Stimulated activated CD4-positive, alpha-beta T cell treated with anti-CD3 and anti-CD28 coated beads, Interleukin-2, amount 100 ng/mL, for 24 hours (primary cell): ENCODE measurements at places on chromosomes 12 and 14.

DNA sequence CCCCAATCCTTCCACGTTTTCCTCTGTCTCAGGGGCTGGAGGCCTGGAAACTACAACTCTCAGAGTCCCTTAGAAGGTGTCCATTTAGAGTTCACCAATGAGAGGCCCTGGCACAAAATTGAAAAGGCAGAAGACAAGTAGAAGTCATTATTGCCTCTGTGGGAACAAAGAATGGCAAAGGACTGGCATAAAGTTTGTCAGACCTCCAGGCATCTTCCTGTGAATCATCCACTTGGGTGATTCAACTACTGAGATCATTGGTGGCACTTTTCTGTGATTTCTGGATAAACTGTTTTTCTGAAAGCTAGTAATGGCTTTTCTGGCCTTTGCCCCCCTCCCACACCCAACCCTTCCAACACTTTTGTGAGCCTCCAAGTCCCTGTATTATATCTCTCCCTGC is 42.6 kb upstream of the C12orf42 start:
- no peak for DNase-seq

- DNase-seq, result no peak
Observed at GRCh38 chr14:72653026-72653425, 240.9 kb downstream of the DPF3 start.

DNA sequence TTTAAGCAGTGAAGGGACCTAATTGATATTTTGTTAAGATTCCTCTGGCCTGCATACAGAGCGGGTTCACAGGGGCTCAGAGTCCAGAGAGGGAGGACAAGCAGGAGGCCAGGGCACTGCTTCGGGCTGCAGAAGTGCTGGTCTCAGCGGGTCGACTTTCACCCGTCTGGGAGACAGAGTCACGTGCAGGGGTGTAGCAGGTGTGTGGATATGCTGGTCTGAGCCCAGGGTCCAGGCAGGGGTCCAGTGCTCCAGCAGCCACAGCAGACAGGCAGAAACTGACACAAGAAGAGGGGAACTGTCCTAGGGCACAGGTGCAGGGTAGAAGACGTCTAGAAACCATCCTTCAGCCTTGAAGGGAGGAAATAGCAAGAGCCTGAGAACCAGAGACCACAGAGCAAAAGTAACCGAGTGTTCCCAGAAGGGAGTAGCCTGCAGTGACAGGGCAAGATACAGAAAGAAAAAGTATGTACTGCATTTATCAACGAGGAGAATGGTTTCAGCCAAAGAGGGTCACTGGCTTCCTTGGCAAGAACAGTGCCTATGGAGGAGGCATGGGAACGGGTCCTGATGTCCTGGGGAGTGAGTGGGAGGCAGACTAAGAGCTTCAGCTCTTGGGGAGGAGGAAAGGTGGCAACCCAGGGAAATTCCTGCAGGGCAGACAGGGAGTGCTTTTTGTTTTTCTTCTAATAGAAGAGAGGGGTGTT is 28.7 kb downstream of the FBXO21 start:
- DNase-seq, result no peak

DNA sequence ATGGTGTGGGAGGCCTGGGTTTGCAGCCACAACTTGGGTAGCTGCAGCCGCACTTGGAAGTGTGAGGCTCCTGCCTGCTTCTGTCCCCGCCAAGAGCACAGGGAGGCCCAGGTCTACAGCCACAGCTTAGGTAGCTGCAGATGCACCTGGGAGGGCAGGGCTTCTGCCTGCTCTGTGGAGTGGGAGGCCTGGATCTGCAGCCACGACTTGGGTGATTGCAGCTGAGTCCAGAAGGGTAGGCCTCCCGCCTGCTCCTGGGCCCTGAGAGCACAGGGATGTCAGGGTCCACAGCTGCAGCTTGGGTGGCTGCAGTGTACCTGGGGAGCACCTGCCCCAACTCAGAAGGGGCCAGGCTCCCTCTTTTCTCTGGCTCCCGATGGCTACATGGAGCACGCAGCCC is 287.3 kb downstream of the AEBP2 start:
- DNase-seq, result no peak

GRCh38 chr12:132620899-132621656 is 2.5 kb downstream of the P2RX2 start:
- DNase-seq, result no peak

DNA sequence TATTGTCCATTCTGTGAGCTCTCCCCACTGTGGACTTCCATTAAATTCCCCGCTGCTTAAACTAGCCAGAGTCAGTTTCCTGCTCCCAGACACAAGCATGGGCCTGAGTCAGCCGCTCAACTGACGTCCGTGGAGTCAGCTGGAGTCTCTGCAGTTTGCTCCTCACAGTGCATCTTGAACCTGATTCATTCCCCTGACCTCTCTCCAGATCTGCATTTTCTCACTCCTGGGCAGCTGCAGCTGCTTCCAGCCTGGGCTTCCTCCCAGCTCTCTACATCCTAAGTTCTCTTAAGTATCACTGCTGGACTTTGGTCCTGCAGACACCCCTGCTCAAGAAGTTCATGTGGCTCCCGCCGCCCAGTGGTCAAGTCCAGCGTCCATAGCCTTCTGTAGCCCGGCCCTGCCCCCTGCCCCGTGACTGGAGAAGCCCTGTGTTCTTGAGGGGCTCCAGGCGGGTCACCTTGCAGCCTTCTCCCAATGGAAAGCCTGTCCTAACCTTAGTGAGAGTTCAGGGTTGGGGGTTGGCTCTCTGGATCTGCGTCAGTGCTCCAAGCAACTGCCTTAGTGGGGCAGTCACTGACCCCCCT is 20.0 kb downstream of the NFKBIA start:
- no peak for DNase-seq

GRCh38 chr14:36517242-36518030 is 2.6 kb downstream of the NKX2-1 start:
- DNase-seq, result no peak

GRCh38 chr14:33455654-33456345 is 495.1 kb downstream of the EGLN3 start:
- DNase-seq, result no peak

DNA sequence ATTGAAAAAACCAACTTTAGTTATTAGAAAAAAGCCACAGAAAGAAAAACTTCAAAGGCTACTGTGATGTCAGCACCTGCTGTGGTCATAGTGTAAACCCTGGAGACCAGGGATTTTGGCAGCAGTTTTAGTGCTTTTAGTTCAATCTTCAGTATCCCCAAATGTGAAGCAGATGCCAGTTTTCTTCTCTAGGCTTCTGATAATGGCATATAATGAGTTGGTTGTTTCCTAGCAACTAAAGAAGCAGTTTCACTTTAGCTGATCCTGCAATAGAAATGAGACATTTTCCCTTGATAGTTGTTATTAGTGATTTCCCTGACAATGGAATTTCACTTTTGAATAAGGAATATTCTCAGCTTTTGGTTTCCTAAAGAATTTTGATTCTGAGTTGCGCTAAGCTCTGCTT is 131.2 kb downstream of the NUBPL start:
- DNase-seq, result no peak

GRCh38 chr12:2941524-2941923 is 17.7 kb upstream of the TEAD4 start:
- no peak for DNase-seq

- DNase-seq, result no peak
Observed at GRCh38 chr14:47277703-47278102, 397.7 kb downstream of the MDGA2 start.

GRCh38 chr14:91946622-91947474 is 646 bp downstream of the FBLN5 start:
- no peak for DNase-seq

DNA sequence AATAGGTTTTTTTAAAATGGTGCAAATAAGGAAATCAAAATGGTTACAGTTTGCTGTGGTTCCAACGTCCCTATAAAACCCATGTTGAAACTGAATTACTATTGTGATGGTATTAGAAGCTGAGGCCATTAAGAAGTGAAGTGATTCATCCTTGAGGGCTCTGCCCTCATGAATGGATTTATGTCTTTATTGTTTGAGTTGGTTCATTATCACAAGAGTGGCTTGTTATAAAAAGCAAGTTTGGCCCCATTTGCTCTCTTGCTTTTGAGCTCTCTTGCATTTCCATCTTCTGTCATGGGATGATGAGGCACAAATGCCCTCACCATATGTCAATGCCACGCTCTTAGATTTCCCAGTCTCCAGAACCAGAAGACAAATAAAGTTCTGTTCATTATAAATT is 62.3 kb downstream of the PRKD1 start:
- no peak for DNase-seq
